ELF-1 (cell line): ENCODE measurements at places on chromosomes 3 and 15.

DNA sequence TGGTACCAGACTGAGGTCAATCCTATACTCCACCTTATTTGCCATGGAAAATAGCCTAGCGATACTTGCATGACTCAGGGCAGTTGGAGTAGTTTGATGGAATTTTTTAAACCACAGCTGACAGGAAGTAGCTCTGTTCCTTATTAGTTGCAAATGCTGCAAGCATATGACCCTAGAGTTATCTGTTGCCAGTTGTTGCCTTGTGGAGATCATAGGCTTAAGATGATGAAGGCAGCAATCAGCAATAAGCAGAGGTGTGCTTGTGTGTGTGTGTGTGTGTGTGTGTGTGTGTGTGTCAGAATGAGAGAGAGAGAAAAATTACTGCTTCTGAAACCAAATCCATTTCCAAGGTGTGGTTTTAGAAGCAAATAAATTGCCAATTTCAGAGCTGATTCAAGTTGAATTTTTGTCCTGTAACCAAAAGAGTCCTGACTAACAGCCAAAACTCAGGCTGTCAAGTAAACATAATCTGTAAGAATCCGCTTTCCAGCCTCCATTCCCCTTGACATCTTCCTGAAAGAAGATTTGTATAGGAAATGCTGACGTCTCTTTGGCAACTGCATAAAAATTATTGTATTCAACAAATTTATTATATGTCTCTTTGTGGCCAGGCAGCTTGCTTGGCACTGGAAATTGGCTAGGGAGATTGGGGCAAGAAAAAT lies 141.2 kb downstream of the SERPINI1 start:
- no peak for DNase-seq

- DNase-seq: no peak
Observed at GRCh38 chr3:150497956-150498355, 48.3 kb downstream of the SERP1 start.

DNA sequence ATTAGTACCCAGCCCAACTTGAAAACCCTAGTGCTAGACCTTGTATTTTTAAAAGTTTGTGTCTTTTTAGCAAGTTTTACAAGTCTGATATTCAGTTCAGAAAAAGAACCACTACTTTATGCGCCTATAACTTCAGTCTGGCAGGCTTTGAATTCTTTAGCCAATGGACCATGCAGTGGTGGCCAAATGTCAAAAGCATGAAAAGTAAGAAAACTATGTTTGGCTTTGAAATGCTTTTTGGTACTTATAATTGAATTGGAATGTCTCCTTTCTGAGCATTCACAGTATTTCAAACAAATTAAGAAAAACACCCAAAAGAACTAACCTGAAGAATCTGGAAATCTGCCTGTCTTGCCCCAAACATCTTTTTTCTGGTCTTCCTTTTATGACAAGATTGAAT lies 12.8 kb downstream of the WDR48 start:
- no peak for DNase-seq

DNA sequence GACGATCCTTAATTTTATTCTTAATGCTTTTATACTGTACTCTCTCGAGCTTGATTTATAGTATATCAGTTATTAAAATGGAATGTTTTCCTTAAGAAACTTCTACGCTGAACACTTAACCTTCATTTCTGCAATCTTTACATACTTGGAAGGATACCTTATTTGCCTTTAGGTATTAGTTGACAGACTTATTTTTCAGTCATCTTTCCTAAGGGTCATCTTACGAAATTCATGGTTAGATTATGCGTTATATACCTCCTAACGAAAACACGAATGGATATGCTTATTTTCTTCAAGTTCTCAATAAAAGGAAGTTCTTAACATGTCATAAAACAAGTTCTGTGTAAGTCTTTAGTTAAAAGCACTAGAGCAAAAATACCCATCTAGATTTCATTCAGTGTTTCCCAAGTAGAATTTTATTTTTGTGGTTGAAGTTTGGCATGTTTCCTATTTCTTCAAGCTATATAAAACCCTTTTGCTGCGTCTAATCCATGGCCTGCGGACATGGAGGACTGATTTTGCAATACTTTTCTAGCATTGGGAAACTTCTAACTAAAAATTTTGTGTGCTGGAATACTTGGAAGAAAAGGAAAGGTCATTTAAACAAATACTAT lies 231.3 kb downstream of the TP63 start:
- no peak for DNase-seq

DNA sequence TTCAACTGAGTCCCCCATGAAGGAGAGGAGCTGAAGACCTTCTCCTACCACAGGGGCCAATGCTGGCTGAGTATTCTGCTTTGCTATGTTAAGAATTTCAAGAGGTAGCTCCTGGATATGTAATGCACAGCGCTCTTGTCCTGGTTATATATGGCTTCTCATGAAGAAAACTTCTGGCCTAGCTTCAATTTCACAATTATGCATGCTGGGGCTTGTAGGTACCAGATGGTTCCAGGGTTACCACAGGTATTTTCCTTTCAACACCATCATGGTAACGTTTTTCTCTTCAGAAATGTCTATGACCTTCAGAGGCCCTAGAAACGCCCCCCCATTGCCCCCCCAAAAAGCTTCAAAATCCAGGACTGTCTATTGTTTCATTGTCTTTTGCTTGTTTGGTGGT lies 311.7 kb upstream of the ICE2 start:
- no peak for DNase-seq

GRCh38 chr3:157631478-157631877 lies 128.3 kb upstream of the VEPH1 start:
- no peak for DNase-seq

DNA sequence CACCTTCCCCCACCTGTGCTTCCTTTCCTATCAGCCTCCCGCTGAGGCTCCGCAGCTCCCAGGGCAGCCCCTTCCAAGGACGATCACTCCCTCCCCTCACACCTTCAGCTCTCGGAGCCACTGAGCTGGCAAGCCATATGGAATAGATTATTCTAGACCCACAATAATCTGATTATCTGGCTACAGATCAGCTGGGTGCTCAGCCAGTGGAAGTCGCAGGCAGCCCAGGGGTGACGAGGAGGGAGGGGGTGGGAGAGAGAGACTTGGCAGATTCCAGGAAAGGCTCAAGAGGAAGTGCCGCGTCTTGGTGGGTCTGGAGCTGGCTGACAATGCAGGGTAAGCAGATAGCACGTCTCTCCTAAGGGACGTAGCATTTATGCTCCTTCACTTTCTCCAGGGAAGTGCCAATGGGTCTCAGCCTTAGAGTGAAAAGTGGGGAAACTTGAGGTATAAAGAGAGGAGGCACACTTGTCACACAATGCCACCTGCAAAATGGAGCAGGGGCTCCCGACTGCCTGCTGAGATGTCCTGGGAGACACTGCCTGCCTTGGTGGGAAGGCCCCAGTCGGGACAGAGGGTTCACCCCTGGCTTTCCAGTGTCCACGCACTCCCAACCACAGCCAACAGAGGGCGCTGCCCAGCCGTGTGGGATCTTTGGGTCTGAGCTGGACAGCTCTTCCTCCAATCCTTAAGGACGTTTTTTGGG lies 9.4 kb upstream of the MESP1 start:
- peak; percentile 93 for DNase-seq

GRCh38 chr15:78927077-78927790 lies 17.6 kb downstream of the CTSH start:
- no peak for DNase-seq

DNA sequence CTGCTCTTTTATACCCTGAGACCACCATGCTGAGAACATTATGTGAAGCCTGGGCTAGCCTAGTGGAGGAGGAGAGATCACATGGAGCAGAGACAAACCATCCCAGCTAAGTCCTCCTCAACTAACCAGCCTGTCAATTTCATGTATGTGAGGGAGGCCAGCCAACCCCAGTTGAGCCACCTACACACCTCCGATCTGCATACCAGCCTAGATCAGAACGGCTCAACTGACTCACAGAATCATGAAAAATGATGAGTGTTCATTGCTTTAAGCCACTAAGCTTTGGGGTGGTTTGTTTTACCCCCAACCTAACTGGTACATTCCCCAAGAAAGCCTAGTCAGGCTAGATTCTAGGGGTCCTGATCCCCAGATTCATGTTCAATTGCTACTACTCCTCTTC lies 19.4 kb upstream of the CA12 start:
- no peak for DNase-seq
